ENCODE measurements at places on chromosomes 2 and 18.

- no peak for DNase-seq
These were observed 16.7 kb upstream of the DSG1 start for GRCh38 chr18:31301201-31301655.

DNA sequence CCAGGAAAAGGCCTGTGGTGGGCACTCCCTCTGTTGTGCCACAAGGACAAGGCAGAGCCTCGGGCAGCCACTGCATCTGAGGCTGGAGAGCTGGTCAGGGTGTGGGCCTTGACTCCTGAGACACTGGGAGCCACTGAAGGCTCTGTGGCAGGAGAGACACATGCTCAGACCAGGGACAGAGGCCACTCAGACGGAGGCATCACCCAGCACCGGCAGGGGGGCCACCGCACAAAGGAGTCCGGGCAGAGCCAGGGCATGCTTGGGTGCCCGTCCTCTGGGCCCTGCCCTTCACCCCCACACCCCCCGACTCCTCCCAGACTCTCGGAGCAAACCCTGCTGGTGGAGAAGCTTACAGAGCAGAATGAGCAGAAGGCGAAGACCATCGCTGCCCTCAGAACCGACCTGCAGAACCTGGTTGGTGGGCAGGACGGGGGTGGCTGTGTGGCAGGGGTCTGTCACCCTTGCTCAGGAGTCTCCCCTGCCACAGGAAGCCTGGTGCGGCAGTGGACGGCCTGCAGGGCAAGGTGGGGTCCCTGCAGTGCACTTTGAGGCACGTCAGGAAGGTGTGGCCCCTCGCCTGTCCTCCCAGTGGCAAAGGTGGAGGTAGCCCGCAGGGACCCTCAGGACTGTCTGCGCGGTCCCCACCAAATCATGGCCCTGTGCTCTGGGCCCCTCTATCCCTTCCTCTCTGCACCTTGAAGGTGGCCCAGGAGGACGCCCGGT lies 26.0 kb downstream of the CROCC2 start:
- DNase-seq, result peak; percentile 4

- no peak for DNase-seq
These were observed 120.9 kb downstream of the FSIP2 start for GRCh38 chr2:185859506-185859905.

DNA sequence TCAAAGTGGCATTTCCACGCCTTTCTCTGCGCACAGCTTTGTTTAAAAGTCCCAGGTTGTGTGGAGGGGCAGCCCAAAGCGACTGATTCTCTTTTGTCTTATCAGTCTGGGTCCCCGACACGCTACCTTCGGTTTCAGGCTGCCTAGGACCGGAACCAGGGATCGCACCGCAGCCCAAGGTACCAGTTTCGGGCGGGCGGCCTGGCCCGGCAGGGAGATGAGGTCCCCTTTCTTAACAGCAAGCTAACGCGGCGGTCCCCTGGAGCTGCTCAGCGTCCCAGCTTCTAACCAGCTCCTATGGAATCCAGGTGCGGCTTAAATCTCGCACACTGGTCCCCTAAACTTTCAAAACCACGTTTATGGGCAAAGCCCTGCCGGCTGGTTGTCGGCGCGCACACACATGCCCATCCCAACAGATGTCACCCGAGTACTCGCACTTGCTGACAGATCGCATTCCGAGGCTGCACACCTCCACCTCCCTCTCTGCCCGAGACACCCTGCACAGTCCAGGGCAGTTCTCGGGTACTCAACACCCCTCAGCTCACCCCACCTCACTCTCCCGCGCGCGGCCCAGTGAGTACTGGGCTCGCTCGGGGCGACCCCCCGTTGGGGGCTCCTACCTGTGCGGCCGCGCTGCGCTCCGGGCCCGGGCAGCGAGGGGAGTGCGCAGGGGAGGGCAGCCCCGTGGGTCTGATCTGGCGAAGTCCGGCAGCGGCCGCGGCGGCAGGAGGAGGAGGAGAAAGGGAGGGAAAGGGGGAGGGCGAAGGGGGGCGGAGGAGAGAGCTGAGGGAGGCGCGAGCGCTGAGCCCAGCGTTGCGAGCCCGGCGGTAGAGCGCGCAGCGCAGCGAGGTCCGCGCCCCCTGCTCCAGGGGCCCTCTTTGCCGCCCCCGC lies at the start of gene EFEMP1:
Gene EFEMP1, minus strand, starts transcription at position 692 of the 891 bp plus-strand sequence. CDS start 1,342 bp downstream, outside the sequence.
- peak; percentile 18 for DNase-seq

DNA sequence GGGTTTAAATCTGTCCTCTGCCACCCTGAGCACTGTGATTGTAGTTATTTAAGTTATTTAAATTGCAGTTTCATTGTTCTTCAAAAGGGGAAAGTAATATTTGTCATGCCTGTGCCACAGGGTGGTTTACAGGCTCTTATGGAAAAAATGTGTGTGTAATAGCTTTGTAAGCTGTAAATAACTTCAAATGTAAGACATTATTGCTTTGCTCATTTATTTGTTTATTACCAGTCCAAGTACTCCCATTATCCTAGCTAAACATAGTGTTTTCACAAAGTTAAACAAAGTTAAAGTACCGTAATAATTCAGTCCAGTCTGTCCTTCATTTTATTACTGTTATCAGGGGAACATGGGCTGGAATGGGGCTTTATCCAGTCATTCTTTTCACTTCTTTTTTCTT lies 43.4 kb upstream of the IGFBP2 start:
- no peak for DNase-seq

- no peak for DNase-seq
These were observed 339.8 kb upstream of the CDH7 start for GRCh38 chr18:65411061-65411460.

DNA sequence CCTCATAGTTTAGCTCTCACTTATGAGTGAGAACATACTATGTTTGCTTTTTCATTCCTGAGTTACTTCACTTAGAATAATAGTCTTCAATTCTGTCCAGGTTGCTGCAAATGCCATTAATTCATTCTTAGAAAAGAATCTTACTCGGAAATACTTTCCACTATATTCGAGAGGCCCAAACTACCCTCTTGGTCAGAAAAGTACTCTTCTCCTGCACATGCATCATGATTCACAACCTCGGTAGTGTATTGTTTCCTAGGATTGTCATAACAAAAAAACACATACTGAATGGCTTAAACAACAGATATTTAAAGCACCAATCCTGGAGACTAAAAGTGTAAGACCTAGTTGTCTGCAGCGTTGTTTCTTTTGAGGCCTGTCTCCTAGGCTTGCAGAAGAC lies 364.0 kb upstream of the SLC14A2 start:
- DNase-seq, result no peak

GRCh38 chr2:109459485-109459884 lies 154.3 kb downstream of the SEPTIN10 start:
- no peak for DNase-seq

DNA sequence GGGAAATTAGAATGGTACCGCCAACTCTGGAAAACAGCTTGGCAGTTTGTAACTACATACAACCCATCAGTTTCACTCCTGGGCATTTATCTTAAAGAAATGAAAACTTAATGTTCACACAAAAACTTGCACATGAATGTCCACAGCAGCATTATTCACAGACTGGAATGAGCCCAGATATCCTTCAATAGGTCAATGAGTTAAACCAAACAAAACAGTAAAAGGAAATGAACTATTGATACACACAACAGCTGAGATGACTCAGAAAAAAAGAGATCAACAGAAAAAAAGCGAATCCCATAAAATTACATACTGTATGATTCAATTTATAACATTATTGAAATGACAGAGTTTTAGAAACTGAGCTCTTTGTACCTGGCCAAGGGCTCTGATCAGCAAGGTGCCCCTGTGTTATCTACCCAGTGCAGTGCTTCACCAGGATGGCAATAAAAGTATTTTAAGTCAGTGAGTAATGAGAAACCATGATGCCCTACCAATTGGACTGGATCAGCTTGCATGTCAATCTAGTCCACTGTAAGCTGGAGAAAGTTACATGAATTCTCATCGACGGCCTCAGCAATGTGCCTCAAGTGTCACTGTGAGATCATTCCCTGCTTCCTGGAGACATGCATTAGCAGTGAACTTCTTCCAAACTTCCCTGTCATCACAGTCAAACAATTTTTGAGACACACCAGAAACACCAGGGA lies 21.9 kb downstream of the TMEM237 start:
- no peak for DNase-seq

DNA sequence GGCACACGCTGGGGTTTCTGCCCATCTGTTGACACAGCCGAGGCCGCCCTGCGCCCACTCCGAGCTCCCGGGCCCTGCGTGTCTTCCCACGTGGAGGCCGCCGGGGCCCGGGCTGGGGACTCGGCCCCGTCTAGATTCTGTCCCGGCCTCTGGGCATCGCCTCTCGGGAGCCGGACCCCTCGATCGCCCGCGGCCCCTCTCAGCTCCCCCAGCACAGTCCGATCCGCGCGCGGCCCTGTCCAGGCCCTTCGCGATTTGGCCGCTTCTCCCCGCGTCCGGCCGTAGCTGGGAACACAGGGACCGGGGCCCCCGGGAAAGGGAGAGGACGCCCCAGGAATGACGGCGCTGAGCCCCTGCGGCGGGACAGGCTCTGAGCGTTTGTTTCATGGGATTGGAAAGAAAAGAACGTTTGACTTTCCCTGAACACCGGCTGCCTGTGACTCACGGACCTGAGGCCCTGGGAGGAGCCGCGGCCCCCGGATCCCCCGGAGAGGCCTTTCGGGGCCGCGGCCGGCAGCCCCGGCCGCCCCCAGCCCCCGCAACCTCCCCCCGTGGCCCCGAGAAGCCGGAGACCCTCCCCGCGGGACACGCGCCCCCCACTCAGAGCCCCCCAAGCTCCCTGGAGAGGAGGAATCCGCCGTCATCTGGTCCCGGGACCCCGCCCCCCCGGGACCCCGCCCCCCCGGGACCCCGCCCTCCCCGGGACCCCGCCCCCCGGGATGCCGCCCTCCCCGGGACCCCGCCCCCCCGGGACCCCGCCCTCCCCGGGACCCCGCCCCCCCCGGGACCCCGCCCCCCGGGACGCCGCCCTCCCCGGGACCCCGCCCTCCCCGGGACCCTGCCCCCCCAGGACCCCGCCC lies 62.7 kb upstream of the CTDP1 start:
- DNase-seq, result no peak

GRCh38 chr2:181311837-181312236 lies 145.3 kb upstream of the ITGA4 start:
- DNase-seq, result peak; percentile 35

DNA sequence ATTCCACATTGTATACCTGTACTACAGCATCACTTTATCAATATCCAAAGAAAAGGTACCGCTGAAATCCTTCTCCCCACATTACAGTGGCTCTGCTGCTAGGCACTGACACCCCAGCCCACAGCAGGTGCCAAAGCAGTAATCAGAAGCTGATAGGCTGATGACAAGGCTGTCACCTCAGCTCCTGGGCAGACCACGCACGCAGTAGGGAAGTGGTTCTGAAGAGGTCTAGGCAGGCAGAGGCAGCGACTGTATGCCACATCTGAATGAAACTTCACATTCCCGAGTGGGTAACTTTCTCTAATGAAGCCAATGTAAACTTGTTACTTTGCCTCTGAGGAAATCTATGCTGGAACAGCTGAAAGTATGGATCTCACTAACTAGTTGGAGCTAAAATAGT lies 113.0 kb downstream of the MEP1B start:
- no peak for DNase-seq

DNA sequence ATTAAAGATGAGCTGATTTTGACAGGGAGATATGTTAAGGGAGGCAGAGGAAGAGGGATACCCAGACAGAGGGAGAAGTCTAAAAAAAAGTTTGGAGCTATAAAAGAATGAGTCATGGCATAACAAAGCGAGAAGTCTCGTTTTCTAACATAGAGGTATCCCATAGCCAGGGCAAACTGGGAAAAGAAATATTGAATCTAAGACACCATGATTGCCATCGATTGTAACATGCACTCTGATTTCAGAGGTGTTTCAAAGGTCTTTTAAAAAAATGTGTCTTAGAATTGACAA lies 110.7 kb downstream of the MDH1 start:
- no peak for DNase-seq

DNA sequence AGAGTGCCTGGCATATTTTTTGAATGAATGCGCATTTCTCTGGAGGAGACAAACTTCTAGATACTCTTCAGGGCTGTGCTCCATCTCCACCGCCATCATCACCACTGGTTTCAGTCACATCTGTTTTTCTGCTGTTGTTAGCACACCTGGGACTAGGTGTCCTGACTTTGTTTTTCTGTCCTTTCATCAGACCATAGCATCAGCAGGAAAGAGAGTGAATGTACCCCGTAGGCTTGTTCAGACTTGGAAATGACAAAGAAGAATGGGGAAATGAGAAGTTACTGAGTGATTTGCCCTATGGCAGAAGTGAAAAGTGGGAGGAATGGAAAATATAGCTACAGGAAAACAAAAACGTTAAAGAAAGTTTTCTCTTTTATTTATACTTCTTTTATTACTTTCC lies 965.2 kb upstream of the FANCL start:
- no peak for DNase-seq

DNA sequence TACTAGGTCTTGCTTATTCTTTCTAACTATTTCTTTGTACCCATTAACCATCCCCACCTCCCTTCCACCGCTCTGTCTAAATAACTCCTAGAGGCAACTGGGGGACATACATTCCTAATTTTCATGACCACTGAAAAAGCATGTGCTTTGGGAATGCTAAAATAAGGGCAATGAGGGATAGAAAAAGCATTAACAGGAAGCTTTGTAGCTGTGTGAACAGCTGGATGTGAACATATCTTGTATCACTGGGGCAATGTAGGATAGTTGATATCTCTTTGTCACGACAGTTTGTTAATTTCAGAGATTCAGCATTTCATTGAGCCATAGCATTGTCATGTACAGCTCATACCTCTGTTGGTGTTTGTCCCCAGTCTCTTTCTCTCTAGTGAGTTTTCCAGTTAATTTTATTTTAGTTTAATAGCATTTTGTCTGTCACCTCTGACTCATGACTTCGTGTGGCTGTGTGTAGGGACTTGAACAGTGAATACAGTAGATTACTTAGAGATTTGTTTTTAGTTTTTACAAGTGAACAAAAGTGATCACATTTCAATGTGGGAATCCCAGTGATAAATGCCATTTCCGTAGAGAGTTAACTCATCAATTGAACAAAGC lies 230.3 kb upstream of the NRP2 start:
- DNase-seq, result no peak

DNA sequence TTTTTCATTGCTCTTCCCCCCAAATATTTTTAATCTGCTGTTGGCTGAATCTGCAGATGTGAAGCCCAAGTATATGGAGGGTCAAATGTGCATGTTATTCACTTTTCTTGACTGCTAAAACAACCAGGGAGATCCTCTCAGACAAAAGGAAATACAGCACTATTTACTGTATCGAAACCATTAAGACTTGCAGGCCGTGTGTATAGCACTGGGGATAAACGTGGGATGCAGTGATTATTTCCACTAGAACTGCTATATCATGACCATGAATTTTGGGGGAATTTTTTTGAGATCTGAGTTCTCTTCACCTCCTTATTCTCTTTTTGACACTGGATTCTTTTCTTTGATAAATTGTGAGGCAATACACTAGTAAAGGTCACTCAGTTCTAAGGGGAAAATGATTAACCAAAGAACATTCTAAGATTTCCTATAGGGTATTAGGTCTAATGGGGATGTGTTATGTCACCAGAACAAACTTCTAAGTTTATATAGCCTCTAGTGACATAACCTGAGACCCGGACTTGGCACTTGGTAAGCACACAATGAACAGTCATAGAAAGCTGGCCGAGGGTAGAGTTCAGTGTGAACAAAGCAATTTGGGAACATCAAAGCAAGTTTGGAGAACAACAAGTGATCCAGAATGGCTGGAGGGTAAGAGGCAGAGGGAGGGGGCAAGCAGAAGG lies 14.9 kb upstream of the UGT1A1 start:
- no peak for DNase-seq

- no peak for DNase-seq
These were observed 106.8 kb downstream of the PARD3B start for GRCh38 chr2:204652063-204652462.

GRCh38 chr18:12014086-12014485 lies 32.8 kb downstream of the IMPA2 start:
- DNase-seq, result no peak

Measured in activated T-cell treated with anti-CD3 and anti-CD28 coated beads, Interleukin-2, amount 50 U/mL, for 48 hours (primary cell).